ENCODE measurements at places on chromosomes 11 and 22.

DNA sequence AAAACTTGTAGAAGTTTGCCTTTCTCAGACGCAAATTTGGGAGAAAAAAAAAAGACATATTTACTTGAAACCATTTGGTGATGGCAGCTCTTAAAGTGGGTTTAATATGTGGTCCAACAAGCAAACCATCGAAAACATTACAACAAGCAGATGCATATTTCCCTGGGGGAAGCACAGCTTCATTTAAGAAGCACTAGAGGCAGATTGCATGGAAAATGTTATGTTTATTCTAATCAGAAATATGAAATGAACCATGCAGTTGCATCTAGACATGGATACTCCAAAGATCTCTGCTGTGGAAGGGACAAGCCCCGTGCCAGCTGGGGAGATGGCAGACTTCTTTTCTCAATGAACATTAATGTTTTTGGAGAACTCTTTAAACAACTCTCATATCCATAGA, 57.4 kb upstream of the PARVA start:
- no peak for DNase-seq

DNA sequence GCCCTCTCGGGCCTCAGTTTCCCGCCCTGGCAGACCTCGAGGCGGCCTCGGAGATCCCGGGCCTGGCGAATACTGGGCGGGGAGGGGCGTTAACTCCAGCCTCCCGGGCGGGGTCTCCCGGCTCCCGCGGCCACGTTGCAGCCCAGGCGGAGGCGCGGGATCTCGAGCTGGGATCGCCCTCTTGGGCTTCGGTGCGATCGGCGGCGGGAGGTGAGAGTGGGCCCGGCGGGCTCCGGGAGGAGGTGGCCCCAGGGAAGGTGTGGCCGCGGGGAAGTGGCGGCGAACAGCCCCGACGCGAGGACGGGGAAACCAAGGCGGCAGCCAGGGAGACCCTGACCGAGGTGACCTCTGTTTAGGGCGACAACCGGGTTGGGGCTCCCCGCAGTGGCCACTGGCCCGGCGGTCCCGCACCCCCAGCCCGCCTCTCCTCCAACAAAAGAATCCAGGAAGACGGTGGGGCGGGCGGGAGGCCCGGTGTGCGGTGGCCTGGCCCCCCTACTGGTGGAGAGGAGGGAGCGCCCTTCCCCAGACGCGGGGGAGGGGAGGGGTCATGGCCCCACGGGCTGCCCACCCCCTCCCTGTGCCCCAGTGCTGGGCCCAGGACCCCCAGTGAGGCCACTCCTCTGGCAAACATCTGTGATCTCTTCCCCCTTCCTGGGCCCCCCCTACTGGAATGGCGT, at the start of gene PHETA2:
Gene PHETA2, plus strand, starts transcription at position 117 of the 680 bp plus-strand sequence. CDS start 3,046 bp downstream, outside the sequence.
- DNase-seq: no peak

- peak; percentile 75 for DNase-seq
Observed at GRCh38 chr22:43883012-43883661, 8.7 kb downstream of the PNPLA5 start.

GRCh38 chr22:45645150-45645525, 26.5 kb upstream of the ATXN10 start:
- DNase-seq: no peak

GRCh38 chr11:130426837-130427341, 1.5 kb downstream of the ADAMTS8 start:
- DNase-seq: no peak

GRCh38 chr22:29697853-29698598, 21.8 kb upstream of the CABP7 start:
- peak; percentile 16 for DNase-seq

- no peak for DNase-seq
Observed at GRCh38 chr22:44381761-44382115, 69.0 kb upstream of the SHISAL1 start.

DNA sequence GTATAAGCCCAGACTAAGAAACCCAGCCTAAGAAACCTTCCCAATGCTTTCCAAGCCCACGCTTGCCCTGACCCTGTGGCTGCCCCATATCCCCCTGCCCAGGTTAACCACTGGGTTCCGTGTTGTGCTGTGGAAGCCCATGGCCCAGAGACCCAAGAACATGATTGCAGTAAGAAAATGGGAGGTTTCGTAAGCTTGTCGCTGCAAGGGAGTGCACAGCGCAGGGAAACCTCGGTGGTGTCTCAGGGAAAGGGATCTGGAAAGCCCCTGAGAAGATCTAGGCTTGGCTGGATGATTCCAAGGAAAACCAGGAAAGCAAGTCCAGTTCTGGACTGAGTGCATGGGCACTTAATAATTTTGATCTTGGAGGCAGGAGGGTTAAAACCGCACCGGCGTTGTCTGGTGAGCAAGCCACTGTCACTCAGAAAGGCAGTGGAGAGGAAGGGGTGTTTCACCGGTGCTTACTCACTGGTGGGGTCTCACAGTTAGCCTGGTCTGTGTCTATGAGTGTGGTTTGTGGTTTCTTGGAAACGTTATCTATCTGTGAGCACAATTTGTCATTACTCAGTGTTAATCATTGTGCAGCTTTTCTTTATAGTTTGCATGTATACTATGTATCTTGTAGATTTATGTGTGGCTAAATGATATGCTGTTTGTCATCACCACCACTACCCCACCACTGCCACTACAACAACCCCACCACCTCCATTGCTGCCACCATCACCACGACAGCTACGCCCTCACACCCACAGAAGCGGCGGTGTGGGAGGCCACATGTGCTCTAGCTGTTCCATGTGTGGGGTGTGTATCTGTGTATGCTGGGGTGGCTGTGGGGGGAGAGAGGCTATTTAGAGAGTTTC, 53.3 kb upstream of the PRDM11 start:
- DNase-seq: no peak

DNA sequence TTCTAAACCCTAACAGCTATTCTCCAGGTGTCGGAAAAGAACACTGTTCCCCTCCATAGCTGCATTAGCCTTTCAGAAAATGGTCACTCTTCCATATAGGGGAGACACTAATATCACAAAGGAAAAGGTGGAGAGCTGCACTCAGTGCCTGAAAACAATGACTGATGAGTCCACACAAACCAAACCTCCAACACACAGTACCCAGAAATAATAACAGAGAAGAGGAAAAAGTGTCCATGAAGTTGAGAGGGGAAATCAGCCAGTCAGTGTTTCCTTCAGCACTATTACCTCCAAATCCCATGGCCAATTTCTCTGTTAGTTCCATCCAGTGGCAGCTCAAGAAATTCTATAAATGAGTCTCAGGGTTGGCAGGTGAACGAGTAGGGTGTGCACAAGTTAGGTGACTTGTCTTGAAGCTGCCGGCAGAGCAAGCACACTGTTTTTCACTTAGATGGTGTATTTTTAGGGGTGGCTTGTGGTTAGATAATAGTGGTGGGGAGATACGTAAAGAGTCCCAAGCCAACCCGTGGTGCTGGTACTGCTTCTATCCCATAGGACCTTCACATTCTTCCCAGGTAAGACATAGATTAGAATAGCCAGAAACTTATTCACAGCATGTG, 84.5 kb upstream of the CHRM4 start:
- DNase-seq: no peak

GRCh38 chr11:21896746-21897602, 295.9 kb upstream of the ANO5 start:
- DNase-seq: no peak

- no peak for DNase-seq
Observed at GRCh38 chr11:1306186-1307162, 3.0 kb downstream of the TOLLIP start.

DNA sequence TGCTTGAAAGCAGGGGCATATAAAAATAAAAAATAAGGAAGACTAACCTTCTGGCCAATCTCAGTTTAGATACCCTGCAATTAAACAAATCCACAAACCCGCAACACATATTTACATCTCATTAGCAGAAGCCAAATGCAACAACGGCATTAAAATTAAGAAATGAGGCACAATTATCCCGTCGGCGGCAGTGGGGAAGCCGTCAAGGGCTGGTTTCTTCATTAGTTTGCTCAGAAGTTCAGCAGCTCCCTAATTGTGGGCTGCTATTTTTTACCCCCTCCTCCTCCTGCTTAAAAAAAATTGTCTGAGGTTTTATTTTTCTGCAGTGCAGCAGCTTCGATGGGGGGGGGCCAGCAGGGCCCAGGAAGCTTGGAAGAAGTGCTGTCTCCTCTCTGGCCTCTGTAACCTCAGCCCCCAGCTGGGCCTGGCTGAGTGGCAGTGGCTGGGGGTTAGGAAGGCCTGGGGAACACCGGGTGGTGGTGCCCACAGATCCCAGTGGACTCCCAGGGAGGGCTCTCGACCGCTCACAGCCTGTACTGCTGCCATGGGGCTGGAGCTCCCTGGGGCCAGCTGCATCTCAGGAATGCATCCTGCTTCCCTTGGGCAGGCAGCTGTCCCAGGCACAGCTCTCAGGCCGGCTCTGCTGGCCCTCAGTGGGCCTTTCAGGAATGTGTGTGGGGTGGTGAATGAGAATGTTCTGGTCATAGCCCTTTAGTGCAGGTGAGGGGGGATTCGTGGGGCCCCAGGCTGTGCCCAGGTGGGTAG, 148.7 kb upstream of the B3GAT1 start:
- no peak for DNase-seq

Measured in NCI-H1417 (cell line).